ENCODE measurements at places on chromosomes 11 and 22. TPM values are rescaled to one million over a fixed set of nuclear protein-coding genes. Genes with fewer than 3 reads are reported as not detected.

Gene OR5P2
- polyA plus RNA-seq: not detected

Gene GRK3
- polyA plus RNA-seq: 2.9 TPM

Gene PGA4
- polyA plus RNA-seq: not detected

Gene TRIM49D1
- polyA plus RNA-seq: not detected

Gene DCHS1
- 0.03 TPM for polyA plus RNA-seq

Gene APOA5
- polyA plus RNA-seq: not detected

Gene ACCSL
- polyA plus RNA-seq: not detected

Gene OR4C6
- polyA plus RNA-seq: not detected

Gene NAALADL1
- polyA plus RNA-seq: 6.4 TPM

Gene CLDN5
- polyA plus RNA-seq: not detected

Gene PANX3
- not detected for polyA plus RNA-seq

Gene LMO1
- polyA plus RNA-seq: not detected

Gene POU2F3
- 0.17 TPM for polyA plus RNA-seq

Gene CHEK2
- 20.4 TPM for polyA plus RNA-seq

Gene HEPN1
- polyA plus RNA-seq: not detected

Gene FOSL1
- 199 TPM for polyA plus RNA-seq

Gene CCDC73
- not detected for polyA plus RNA-seq

Gene OR51T1
- not detected for polyA plus RNA-seq

Gene ART5
- 0.07 TPM for polyA plus RNA-seq

Gene ZNF215
- polyA plus RNA-seq: 2.2 TPM

Gene PATE4
- not detected for polyA plus RNA-seq

Gene LIF
- 0.18 TPM for polyA plus RNA-seq

Gene C1QTNF5
- polyA plus RNA-seq: 0.03 TPM

Gene OTOG
- polyA plus RNA-seq: not detected

Gene C11orf16
- not detected for polyA plus RNA-seq

Gene CDC42EP2
- polyA plus RNA-seq: 26.2 TPM

Gene WNT7B
- 50.2 TPM for polyA plus RNA-seq

Data from foreskin keratinocyte (primary cell).